ENCODE measurements at places on chromosomes 13 and 19.

DNA sequence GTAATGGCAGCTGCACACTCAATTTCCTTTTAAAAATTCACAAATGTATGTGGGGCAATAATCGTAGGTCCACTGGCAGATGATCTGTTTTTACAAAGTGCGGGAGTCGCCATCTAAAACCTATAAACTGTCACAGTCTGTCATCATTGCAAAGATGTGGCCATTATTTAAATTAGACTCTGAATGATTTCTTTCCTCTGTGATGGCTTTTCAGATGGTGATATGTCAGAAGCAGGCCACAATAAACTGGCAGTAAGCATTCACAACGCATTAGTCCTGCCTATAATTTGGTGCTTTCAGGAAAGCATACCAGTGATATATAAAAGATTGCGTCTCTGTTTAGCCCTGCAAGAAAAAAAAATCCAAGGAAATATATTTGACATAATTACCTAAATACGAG lies 226.8 kb downstream of the TBC1D4 start:
- DNase-seq, result no peak

DNA sequence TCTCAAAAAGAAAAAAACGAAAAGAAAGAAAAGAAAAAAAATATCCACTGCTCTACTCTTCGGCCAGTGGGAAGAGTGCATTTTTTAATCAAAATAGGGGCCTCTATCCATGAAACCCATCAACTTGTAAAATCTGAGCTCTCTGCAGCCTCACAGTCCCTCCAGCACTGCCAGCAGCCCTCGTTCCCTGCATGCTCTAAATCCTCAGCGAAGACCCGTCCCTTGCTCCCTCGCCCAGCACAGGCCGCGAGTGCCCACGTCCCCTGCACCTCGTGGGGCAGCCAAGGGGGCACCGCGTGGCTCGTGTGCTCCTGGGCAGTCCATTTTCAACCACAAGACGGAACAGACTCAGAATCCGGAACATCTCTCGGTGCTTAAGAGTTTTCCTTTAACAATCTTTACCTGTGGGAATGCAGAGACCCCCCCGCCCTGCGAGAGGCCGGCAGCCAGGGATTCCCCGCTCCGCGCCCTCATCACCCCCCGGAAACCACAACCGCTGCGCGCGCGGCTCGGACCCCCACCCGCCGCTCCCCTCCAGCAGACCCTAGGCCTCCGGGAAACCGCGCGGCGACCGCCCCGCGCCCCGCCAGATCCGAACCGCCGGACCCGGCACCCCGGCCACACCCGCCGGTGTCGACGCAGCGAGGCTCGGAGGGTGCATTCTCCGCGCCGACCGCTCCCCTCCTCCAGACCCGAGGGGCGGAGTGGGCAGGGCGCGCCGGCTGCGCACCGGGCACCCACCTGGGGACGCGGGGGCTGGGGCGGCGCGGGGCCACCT lies 638 bp downstream of the ANKRD27 start:
- DNase-seq, result no peak

GRCh38 chr19:45442778-45443461 lies 19.2 kb upstream of the ERCC1 start:
- DNase-seq, result no peak

- DNase-seq, result no peak
Observed at GRCh38 chr19:51124729-51125128, at the start of gene SIGLEC9. Gene SIGLEC9 (plus strand): TSS chr19:51124906. CDS start chr19:51124975, 69 bp downstream.

GRCh38 chr13:108859197-108860012 lies 230.0 kb downstream of the MYO16 start:
- no peak for DNase-seq

DNA sequence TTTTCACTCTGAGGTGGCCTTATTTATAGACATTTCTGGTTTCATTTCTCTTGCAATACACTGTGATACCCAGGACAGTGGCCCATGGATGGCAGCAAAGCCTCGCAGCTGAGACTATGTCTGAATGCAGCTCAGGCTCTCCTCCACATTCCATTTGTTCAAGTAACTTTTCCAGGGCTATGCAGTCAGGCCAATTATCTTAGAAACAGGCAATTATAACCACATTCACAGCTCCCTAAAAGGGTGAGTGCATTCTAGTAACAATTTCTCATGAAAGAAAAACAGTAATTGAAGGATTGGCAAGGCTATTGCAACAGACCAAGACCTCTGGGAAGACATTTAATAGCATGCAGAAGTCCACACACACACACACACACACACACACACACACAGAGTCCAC lies 264.0 kb downstream of the TBC1D4 start:
- DNase-seq, result no peak

DNA sequence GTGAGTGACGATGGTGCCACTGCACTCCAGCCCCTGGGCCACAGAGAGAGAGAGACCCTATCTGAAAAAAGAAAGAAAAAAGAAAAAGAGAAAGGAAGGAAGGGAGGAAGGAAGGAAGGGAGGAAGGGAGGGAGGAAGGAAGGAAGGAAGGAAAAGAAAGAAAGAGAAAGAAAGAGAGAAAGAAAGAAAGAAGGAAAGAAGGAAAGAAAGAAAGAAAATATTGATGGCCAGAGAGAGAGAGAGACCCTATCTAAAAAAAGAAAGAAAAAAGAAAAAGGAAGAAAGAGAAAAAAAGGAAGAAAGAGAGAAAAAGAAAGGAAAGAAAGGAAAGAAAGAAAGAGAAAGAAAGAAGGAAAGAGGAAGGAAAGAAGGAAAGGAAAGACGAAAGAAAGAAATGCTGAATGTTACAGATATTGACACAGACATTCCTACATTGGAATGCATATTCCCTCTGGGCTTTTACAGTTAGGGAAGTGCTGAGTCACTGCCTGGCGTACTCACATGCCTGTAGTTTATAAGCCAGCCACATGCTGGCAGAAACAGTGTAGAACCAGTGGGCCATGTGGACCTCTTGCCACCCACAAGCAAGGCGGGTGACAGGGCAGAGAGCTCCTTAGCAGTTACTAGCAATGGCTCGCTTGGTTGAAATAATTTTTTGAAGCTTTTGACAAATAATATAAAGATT lies 34.6 kb upstream of the SLC46A3 start:
- DNase-seq, result no peak

DNA sequence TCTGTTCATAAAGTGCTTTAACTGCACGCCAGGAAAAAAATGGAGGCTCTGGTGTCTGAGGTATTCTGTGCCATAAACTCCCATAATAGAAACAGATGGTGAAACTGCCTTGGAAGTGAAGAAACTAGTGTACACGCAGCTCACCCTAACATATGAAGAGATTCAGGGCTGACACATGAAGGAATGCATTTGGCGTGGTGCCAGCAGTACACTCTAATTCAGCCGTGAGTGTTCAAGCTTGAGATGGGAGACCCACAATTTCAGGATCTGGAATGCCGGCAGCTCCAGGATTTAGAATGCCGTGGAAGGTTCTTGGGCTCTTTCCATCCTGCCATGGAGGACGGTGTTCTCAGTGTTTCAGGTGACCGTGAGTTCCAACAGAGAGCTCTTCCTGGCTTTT lies 478.4 kb downstream of the TSHZ3 start:
- DNase-seq, result no peak

DNA sequence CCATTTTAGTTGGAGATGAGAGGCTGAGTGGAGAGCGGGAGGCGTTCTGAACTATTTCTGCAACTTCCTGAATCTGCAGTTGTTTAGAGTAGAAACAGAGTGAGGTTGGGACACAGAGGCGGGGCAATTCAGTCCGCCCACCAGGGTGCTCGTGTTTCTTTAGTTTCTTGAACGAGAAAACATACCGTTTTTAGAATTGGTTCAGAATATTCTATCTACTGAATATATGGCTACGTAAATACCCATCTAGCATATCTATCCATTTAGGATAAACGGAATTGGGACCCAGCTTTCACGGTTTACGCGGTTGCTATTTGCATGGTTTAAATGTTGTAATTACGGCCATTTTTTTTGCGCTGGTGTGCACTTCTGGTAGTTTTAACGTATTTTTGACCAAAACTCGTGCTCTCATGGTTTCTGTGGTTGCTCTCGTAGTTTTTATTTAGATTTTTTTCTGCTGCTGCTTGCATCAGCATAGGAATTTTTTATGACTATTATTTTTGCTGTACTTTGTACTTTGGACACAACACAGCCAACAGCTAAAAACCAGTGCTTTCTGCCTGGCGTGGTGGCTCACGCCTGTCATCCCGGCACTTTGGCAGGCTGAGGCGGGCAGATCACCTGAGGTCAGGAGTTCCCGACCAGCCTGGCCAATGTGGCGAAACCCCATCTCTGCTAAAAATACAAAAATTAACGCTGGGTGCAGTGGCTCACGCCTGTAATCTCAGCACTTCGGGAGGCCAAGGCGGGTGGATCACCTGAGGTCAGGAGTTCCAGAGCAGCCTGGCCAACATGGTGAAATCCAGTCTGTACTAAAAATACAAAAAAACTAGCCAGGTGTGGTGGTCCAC lies 32.7 kb downstream of the TIMM13 start:
- no peak for DNase-seq

DNA sequence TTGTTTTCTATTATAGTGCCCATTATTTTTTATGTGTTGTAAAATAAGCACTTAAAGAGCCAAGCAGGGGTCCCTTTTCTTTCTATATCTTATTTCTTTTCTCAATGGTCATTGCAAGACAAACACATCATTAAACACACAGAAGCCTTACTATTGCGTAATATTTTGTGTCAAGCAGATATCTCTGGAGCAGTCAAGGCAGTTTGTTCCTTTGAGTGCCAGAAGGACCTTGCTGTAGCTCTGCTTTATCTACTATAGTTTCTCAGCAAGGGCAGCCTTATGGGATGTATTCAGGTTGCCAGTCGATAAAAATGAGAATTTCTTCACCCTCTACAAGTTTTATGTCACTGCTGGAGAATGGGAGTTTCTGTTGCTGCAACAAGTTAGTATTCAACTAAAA lies 319.3 kb downstream of the TDRD3 start:
- no peak for DNase-seq

DNA sequence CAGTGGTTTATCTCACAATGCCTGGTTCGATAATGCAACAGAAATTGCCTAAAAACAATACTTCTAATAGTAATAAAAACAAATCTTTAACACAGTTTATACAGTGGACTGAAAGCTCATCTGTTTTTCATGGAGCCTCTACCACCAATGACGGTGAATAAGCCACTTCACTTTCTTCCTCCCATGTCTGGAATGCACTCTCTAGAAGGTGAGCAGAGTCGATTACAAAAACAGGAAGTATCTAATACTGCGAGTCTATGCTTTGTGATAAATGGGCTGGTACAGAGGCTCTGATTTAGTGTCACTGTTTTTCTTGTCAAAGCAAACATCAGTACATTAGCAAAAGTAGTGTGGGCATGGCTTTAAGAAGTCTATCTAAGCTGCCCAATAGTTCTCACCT lies 1348.6 kb upstream of the SLC10A2 start:
- DNase-seq, result no peak

DNA sequence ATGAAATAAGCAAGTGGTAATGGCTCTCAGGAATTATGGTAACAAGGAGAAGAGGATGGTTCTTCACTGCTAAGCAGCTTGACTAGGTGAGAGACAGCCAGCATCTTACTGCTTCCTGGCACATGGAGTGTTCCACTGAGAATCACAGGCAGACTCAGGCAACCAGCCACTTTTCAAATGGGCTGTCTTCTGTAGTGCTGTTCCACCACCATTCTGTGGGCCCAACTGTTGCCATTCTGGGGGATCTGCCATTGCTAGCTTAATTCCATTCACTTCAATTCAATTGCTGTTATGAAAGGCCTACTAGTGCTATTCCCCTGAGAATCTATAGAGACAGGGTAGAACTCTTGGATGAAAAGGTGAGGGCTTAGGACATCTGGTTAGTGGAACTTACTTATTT lies 341.9 kb downstream of the KCNRG start:
- DNase-seq, result no peak

GRCh38 chr13:40812724-40813445 lies 23.5 kb downstream of the SLC25A15 start:
- no peak for DNase-seq

GRCh38 chr19:15633082-15633835 lies 7.4 kb upstream of the CYP4F3 start:
- no peak for DNase-seq

- no peak for DNase-seq
Observed at GRCh38 chr13:98201984-98202383, 24.9 kb upstream of the RNF113B start.

DNA sequence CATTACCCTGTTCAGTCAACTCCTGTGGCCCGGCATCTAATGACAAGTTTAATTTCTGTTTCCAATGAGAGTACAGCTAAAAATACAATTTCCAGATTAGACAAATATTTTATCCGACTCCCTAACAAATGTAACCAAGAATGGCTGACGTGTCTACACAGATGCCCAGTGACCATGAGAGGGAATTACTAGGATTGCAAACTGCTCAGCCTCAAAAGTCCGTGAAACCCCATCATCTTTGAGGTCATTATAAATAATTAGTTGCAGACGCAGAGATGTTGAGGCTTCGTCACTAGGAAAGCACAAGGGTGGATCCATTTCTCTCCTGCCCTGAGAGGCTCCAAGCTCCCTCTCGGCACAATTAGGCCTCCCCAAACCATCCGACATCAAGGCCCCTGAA lies 104.1 kb upstream of the ZNF507 start:
- DNase-seq, result no peak

- no peak for DNase-seq
Observed at GRCh38 chr19:38786572-38787265, 2.3 kb upstream of the LGALS7B start.

DNA sequence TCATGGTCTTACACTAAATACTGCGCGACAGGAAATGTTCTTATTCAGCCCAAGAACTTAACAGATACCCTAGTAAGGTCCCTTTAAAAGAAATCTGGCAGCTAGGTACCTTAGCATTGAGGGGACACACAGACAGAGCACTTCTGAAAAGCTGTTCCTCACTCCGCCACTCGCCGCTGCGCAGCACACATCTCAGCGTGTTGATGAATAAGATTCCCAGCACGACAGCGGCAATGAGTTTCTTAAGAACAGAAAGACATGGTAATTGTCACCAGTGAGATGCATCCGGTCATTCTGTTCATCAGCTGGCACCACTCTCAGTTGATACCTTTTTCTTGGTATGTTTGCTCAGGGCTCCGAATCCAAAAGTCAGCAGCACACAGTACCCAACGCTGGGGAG lies 39.9 kb downstream of the TMTC4 start:
- DNase-seq, result no peak

DNA sequence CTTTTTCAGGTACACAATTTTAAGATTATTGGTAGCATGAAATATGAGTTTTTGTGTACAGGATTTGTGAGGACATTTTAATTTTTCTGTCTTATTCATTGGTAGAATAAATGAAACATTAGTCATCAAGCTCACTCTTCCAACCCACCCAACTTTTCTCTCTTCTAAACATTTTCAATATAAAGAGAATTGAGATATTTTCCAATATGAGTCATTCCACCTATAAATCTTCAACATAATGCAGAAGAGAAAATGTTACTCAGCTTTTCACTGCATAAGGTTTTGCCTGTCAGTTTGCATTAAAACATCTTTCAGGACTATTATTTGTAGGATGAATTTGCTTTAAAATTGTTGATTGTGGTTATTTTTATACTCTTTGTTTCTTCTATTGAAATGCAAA lies 330.7 kb downstream of the PCDH20 start:
- no peak for DNase-seq

- no peak for DNase-seq
Observed at GRCh38 chr13:33349986-33350826, 64.7 kb upstream of the STARD13 start.

- DNase-seq, result no peak
Observed at GRCh38 chr13:79222427-79223205, 183.4 kb downstream of the RBM26 start.

GRCh38 chr13:30440910-30441703 lies 18.8 kb downstream of the UBE2L5 start:
- DNase-seq, result no peak

Data from stimulated activated CD4-positive, alpha-beta T cell treated with anti-CD3 and anti-CD28 coated beads, Interleukin-2, amount 100 ng/mL, for 4 hours (primary cell).